ENCODE measurements at places on chromosomes 5 and 9.

- no peak for DNase-seq
Observed at GRCh38 chr5:122694884-122695283, 80.0 kb upstream of the SNX2 start.

DNA sequence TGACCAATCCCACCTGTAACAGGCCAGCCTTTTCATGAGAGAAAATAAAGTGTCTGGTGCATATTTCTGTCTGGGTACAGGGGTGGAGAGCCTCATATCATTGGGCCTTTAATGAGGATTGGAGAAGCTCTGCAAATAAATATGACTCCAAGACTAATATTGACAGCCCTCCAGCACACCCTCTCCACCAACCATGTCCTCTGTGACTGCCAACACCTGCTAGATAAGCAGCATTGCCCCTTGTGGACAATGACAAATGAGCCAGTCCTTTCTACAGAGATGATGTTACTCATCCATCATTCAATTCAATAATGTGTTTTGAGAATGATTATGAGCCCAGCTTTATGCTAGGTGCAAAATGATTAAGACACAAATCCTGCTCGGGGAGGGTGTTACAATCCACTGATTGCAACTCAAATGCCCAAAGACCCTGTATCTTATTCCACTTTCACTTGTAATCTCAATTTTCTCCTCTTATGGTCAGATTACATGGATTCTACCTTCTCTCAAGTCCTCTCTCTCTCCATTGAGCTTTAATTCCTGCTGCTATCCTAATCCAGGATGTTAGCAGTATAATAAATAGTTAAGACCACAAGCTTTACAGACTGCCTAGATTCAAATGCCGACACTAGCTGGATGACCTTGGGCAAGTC lies 2.1 kb upstream of the GFRA3 start:
- DNase-seq = no peak

DNA sequence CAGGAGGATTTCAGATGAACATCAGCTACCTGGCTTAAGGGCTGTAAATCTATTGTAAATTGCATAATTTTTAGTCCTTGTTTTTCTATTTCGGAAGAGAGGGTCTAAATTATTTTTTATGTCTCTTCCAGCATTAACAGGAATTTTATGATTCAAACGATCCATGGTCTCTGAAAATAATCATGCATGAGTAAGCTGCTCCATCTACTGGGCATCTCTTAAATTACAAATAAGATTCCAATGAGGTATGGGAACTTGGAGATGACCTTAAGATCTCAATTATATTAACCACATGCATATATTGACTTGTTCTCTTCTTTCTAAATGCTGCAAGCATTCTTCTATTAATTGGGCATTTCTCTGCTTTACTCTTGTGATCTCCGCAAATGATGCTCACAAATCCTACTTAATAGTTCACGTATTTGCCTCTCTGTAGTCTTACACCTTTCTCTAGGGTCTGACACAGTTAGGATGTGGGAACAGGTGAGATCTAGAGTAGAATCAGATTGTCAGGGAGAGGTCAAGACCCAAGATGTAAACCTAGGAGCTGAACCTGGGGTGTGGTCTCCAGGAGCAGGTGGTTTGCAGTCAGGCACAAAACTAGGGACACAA lies 86.9 kb downstream of the NUDT12 start:
- DNase-seq = peak; percentile 62

- DNase-seq = no peak
Observed at GRCh38 chr5:152503206-152503605, 98.1 kb upstream of the NMUR2 start.

- DNase-seq = no peak
Observed at GRCh38 chr5:172788771-172789686, 18.0 kb upstream of the DUSP1 start.

GRCh38 chr5:139335811-139336210 lies 5.8 kb upstream of the PAIP2 start:
- DNase-seq = no peak

GRCh38 chr5:150636391-150637244 lies 3.8 kb upstream of the SYNPO start:
- DNase-seq = peak; percentile 79

DNA sequence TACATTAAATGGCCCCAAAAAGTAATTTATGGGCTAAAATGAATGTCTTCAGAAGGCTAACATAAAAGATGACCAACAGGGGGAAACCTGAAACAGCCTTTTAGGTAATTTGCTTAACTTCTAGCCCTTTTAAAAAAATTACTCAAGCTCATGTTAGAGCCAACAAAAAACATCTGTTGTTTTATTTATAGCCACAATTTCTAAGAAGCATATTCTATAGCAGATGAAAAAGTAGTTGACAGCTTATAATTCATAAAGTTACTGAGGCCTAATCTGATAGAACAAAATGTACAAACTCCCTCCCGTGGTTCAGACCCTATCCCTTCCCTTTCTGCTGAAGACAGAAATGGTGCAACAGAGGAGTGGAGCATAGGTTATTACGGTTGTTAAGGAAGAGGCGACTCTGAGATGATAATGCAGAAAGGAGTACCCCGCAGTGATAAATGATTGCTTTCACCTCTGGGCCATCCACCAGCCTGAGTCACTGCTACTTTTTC lies 46.1 kb downstream of the PIK3R1 start:
- peak; percentile 41 for DNase-seq

GRCh38 chr5:116265471-116265870 lies 180.6 kb downstream of the COMMD10 start:
- DNase-seq = no peak

GRCh38 chr9:74697535-74697934 lies 190.2 kb downstream of the TRPM6 start:
- DNase-seq = no peak

DNA sequence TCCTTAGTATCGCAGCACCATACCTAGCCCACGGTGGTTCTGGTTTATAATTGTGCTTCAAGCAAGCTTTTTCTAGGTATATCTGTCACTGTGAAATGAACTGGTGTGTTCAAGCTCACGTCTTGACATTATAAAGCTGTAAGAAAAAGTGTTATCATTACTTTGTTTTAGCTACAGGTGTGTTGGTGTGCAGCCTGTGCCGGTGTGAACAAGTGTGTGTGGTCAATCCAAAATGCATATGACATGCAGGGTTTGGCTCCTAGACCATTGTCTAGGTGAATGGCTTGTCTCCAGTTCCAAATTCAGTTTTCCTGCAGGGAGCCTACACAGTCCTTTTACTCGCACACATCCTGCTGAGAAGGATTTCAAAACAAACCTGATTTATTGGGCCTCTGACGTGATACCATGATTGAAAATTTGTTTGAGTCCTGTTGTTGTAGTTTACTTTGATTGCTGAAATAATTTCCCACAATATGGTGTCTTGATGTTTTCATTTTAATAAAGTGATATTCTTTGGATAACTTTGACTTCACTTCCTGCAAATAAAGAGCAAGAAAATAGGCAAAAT lies 3.7 kb downstream of the LSM11 start:
- no peak for DNase-seq

DNA sequence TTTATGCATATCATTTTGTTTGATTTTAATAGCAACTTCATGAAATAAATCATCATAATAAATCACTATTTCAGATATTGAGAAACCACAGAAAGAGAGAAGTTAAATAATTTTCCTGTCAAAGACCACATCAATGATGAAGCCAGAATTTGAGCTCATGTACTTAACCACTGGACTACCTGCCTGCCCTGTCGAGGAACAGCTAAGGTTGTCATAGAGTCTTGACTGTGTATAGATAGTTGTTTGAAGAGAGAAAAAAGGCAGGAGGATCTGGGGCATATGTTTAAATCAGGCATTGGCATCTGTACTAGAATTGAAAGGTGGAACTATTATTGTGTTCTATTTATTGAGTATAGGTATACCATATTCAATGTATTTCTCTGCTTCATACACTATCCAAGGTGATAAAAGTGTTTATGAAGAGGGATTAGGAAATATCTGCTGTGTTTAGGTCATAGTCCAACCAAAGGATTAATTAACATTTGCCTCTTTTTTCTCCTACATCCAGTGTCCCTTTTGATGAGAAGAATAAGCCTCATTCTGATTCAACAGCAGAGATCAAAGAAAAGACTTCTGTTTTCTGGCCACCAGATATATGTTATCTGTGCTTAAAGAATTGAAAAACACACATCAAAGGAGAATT lies 37.3 kb upstream of the CDKN2B start:
- DNase-seq = no peak

GRCh38 chr9:78918976-78919375 lies 622.1 kb downstream of the PSAT1 start:
- no peak for DNase-seq

DNA sequence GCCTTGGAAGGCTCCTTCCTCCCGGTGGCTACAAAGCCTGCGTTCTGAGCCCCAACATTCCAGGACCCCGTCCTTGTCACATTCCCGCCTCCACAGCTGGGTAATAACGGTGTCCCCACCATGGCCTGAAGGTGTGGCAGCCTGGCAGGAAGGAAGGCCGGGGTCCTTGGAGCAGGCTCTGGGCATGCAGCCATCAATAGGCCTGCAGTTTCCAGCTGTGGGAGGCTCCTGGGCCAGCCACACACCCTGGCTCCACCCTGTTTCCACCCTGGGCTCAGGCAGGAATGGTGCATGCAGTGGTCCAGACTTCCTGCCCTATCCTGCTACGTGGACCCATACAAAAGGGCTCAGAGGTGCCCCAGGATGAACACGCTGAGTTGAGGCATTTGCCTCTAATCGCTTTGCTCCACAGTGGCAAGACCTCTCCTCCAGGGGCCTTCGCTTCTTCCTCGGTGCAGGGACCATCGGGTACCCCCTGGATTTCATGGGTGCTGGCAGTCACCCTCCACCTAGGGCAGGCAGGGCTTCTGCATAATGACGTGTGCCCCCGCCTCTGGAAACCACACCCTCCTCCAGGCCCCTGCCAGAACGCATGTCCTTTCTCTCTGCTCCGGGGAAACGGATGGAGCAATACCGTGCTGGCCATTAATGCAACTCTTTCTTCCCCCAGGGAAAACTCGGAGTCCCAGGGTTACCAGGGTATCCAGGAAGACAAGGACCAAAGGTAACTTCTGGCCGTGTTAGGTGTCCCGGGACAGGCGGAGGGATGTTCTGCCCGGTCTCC lies 95.1 kb upstream of the FCN2 start:
- DNase-seq = no peak

DNA sequence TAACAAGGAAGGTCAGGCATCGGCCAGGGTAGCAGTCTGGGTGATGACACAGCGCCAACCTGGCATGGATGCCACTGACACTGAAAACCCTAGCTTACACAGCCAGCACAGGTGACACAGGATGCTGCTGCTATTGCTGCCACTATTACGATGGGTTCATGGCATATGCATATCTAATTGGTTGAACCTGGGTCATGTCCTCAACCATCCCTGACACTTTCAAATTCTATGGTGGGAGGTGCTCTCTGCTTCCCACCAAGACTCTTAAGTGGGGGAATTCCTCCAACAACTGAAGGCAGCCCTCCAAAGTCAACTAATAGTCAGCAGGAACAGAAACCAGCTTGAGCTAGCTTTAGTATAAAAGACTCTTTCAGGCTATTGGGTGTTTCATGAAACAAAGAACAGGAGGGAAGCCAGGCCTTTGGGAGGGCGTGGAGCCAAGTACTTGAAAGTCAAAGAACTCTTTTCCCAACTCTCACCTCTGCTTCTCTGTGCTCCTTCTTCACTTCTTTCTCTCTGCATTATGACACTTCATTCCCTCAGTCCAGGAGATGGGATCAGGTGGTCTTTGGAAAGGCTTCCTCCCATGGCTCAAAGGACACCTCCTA lies 21.3 kb downstream of the PTTG1 start:
- no peak for DNase-seq

- DNase-seq = no peak
Observed at GRCh38 chr5:75701856-75702255, 15.4 kb downstream of the POC5 start.

GRCh38 chr9:30977965-30978364 lies 1406.5 kb upstream of the ACO1 start:
- no peak for DNase-seq

All from HFFc6 (cell line).